ENCODE measurements at places on chromosomes 2 and 18.

GRCh38 chr2:111100765-111101162, 19.9 kb upstream of the BCL2L11 start:
- DNase-seq, result no peak

DNA sequence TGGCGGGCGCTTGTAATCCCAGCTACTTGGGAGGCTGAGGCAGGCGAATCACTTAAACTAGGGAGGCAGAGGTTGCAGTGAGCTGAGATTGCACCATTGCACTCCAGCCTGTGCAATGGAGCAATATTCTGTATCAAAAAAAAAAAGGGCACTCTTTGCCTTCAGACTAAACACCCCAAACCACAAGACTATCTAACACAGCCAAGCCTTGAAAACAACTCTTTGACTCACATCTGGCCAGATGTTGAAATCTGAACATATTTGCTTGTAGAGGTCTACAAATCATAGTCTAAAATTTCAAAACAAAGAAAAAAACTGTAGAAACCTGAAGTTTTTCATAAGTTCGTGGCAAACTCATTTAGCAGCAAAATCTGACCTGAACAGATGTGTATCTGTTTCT, 94.9 kb downstream of the FAM161A start:
- DNase-seq, result no peak

GRCh38 chr2:205545971-205546816, 136.1 kb upstream of the NRP2 start:
- DNase-seq, result no peak

DNA sequence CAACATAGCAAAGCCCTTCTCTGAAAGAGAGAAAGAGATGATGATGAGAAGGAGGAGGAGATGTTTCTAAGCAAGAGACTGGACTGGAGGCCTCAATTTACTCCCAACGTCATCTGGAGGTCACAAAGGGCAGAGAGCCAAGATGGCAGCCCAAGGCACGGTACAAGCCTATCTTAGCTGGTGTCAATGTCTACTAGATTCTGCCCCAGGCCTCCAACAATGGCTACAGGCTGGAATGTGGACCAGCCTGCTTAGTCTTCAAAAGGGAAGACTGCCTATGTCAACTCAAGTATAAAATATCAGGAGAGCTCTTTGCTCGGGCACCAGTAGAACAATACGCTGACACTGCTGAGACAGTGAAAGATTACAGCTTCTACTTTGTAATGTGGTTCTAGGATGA, 6.7 kb upstream of the SLC4A5 start:
- DNase-seq, result no peak

- DNase-seq, result no peak
Measured at GRCh38 chr2:145116056-145116455, 596.1 kb upstream of the ZEB2 start.
